ENCODE measurements at places on chromosomes 1 and 21. TPM values are rescaled to one million over a fixed set of nuclear protein-coding genes. Genes with fewer than 3 reads are reported as not detected.

GRCh38 chr1:85611856-85612255 is 31.3 kb downstream of the CCN1 start:
- peak; percentile 9 for DNase-seq

- DNase-seq, result no peak
Measured at GRCh38 chr1:84756001-84756400, 65.7 kb upstream of the SSX2IP start.

DNA sequence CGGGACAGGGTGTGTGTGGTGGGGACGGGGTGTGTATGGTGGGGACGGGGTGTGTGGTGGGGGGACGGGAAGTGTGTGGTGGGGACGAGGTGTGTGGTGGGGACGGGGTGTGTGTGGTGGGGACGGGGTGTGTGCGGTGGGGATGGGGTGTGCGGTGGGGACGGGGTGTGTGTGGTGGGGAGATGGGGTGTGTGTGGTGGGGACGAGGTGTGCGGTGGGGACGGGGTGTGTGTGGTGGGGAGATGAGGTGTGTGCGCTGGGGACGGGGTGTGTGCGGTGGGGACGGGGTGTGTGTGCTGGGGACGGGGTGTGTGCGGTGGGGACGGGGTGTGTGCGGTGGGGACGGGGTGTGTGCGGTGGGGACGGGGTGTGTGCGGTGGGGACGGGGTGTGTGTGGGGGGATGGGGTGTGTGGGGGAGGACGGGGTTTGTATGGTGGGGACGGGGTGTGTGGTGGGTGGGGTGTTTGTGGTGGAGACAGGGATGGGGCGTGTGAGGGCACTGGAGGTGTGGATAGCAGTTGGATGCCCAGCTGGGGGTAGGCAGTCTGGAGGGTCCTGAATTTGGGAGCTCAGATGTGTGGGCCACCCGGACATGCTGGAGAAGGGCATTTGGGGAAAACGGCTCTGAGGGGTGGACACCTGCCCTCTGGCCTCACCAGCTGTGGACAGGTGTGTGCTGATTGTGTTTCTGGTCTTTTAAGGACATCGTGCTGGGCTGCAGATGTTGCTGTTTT is 16.9 kb downstream of the IBA57 start:
- no peak for DNase-seq

- no peak for DNase-seq
Measured at GRCh38 chr1:40096646-40096976, 441 bp downstream of the PPT1 start.

GRCh38 chr1:243623841-243624240 is 226.2 kb downstream of the AKT3 start:
- DNase-seq, result no peak

DNA sequence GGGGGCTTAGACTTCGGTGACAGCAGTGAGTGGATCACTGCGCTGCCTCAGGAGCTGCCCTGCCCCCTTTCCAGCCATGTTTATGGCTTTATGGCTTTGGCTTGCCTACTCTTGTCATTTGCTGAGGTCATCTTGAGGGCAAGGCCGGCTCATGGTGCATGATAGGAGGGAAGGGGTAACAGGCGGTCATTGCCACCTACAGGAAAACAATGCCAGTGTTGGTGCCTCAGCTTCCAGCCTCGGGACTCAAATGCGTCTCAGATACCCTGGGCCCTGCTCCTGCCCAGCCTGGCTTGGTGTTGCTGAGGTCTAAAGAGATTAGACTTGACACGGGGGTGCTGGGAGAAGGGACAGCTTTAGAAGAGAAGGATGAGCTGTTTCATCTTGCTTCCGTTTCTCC is 14.5 kb downstream of the KDF1 start:
- no peak for DNase-seq

- no peak for DNase-seq
Measured at GRCh38 chr1:30615816-30616590, 107.4 kb downstream of the MATN1 start.

- DNase-seq, result no peak
Measured at GRCh38 chr1:234938135-234938534, 190.5 kb downstream of the TOMM20 start.

DNA sequence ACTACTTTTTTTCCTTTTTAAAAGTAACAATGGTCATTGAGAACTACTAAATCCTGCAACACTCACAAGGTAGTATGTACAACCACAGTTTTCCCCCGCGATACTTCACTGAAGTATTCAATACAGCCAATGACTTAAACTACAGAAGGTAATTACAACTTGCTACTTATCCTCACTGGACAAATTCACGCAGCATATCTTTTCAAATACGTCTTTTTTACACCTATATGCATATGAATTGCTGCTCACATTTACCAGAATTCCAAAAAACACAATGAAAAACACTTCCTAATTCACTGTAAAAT is 12.4 kb downstream of the NRIP1 start:
- DNase-seq, result no peak

Gene FCGR3A
- total RNA-seq, result 7.4 TPM

Gene GPR25
- total RNA-seq, result not detected

Gene ASTN1
- 0.62 TPM for total RNA-seq

Gene DDR2
- total RNA-seq, result 14.2 TPM

Gene AIM2
- 0.80 TPM for total RNA-seq

Gene FAM177B
- 0.51 TPM for total RNA-seq

Gene KCNK2
- 4.3 TPM for total RNA-seq

Gene CDA
- total RNA-seq, result not detected
